ENCODE measurements at places on chromosomes 7 and 10. TPM values are rescaled to one million over a fixed set of nuclear protein-coding genes. Genes with fewer than 3 reads are reported as not detected.

Gene AZGP1
- 2.1 TPM for total RNA-seq

Gene MLXIPL
- total RNA-seq: not detected

Gene ACTR3C
- not detected for total RNA-seq

Gene STOX1
- total RNA-seq: 0.64 TPM

Gene PLXDC2
- 7.5 TPM for total RNA-seq

Gene TMEM176B
- total RNA-seq: not detected

Gene HOXA7
- total RNA-seq: not detected

Gene PITX3
- total RNA-seq: 0.69 TPM

Data from cardiac ventricle fibroblast (primary cell).